ENCODE measurements at places on chromosomes 13 and 19.

GRCh38 chr19:7842661-7843294 is 12.8 kb downstream of the EVI5L start:
- no peak for DNase-seq

- DNase-seq = no peak
These were observed 112.4 kb downstream of the NUFIP1 start for GRCh38 chr13:44876782-44877324.

GRCh38 chr13:98622931-98623331 is 46.0 kb upstream of the STK24 start:
- DNase-seq = no peak

DNA sequence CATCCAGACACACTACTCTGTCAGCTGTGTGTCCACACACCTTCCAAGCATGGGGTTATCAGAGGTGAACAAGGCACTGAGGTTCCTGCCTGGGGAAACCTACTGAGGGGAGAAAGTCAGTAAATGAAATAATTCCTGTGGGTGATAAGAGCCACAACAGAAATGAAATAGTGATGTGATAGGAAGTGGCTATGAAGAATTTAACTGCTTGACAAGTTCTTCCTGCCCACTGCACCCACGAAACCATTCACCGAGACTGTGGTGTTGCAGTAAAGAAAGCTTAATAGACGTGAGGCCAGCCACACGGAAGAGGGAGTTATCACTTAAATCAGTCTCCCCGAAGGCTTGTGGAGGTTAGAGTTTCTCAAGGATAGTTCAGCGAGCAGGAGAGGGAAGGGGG is 353.1 kb downstream of the UQCRFS1 start:
- DNase-seq = no peak

DNA sequence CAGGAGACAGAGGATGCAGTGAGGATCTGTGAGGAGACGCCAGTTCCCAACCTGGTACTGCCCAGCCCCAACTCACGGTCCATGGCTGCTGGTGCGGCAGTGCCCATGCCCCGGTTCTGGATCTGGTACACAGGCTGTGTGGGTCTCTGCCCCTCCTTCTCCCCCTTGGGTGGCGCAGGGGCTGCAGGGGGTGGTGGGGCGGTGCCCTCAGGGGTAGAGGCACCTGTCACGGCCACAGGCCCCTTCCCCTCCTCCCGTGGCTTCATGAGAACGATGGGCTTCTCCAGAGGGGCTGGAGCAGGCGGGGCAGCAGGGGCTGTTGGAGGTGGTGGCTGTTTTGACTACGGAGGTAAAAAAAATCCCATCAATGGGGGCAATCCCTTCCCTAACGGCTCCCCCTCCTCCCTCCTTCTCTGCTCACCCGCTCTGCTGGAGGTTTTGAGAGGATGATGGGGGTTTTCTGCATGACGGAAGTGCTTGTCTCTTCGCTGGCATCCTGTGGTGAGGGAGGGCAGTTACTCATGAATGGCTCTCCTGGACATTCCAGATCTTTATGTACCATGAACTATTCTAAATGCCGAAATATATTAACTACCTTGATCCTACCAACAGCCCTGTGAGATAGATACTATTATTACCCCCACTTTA is 7.1 kb downstream of the SMG9 start:
- DNase-seq = no peak

DNA sequence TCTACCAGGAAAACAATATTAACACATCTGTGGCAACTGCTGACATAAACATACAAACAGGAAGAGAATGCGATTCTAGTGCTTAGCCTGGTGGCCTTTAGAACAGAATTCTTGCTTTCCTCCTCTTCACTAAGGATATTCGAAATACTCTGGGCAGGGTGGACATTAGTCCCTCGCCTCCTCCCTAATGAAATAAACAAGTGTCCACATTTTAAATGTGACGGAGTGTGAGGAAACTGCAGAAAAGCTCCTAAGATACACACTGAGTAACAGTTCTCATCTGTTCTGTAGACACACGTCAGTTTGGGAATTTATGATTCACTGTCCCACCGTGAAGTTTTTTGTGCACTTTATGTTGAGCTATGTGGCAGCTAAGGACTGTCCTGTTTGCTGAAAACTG is 639 bp downstream of the STARD13 start:
- DNase-seq = no peak

Measured in AG04449 (cell line).